ENCODE measurements at places on chromosomes 1 and 21. TPM values are rescaled to one million over a fixed set of nuclear protein-coding genes. Genes with fewer than 3 reads are reported as not detected.

DNA sequence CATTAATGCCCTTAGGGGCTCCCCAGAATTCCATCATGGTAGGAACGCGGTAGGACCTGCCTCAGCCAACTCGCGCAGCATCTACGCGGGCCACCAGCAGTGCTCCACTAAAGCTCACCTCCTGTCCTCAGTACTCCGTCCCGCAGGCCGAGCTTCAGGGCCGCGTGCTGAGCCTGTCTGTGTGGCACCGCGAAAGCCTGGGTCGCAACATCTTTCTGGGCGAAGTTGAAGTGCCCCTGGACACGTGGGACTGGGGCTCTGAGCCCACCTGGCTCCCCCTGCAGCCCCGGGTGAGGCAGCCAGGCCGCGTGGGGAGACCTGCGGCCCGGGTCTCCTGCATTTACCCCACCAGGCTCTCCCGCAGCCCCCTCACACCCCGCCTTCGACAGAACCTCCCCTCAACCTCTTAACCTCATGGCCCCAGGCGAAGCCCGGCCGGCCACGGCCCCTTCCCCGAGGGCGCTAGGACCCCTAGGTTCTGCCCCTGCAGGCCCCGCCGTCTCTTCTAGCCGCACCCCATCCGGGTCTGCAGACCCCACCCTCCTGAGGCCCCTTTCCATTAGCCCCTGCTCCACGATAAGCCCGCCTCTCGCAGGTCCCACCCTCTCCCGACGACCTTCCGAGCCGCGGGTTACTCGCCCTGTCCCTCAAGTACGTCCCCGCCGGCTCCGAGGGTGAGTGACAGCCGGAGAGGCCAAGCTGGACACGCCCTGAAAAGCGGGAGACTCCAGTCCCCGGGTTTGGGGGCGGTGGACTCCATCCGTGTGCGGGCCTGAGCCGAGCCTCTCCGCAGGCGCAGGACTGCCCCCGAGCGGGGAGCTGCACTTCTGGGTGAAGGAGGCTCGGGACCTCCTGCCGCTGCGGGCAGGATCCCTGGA lies 9.1 kb downstream of the SYTL1 start:
- DNase-seq = no peak

- no peak for DNase-seq
These were observed 54.6 kb downstream of the ZBTB40 start for GRCh38 chr1:22506130-22506692.

GRCh38 chr1:236702791-236703394 lies 16.6 kb downstream of the ACTN2 start:
- no peak for DNase-seq

GRCh38 chr1:201020040-201020591 lies 3.4 kb downstream of the KIF21B start:
- no peak for DNase-seq

DNA sequence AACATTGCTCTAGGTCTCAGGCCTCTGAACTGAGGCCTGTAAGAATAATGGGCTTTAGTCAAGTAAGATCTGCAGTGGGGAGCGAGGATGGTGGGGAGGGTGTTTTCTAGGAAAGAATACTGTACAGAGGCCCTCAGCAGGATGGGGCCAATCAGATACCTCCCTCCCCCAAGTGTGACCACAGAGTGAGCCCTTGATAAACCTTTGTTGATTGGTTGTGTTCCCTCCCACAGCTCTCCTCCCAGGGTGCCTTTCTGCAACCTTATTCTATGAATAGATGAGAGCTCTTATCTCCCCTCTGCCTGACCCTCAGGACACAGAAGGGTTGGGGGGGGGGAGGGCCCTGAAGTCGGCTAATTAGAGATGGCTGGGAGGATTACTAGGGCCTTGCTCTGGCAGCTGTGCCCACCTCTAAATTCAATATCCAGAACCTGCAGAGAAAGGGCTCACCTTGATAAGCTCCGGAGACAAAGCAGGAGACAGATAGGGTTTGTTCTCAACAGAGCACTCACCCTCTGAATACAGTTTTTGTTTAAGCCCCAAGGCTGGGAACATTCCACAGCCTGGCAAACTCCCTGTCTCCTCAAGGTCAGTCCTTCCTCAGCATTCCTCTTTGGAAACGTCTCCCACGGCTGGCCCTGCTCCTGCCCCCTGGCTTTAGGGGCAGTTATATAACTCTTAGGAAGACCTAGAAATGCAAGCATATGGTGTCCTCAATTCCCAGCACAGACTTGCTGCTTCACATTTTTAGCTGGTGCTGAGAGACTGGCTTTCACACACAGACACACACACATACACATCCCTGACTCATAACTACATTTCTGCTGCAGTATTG lies 42.9 kb downstream of the ATP1A1 start:
- no peak for DNase-seq

Gene RHD
- 3.1 TPM for polyA plus RNA-seq

Gene WNT3A
- polyA plus RNA-seq = 0.06 TPM

Gene SLC9C2
- 0.61 TPM for polyA plus RNA-seq

Gene AKT3
- polyA plus RNA-seq = 24.1 TPM

Gene ASTN1
- polyA plus RNA-seq = 2.2 TPM

Data from left lung (tissue), 14 donors.